ENCODE measurements at places on chromosomes 12 and 14.

GRCh38 chr14:60643463-60644314 is 5.6 kb downstream of the SIX1 start:
- DNase-seq: no peak

DNA sequence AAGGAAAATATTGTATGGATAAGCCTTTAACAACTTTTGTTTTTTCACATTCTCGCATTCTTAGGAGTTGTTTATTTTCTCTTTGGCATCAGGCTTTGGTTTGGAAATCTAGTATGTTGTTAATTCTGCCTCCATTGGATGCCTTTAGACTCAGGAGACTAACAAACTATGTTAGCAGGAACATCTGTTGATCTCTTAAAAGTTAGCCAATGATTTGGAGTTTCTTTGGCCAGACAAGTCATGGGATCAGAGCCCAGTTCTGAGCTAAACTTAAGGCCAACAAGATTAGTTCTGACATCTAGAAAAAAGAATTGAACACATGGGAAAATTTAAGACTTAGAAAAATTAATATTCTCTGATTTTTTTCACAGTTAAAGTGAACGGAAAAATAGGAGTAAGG is 35.3 kb upstream of the STRAP start:
- no peak for DNase-seq

GRCh38 chr12:3871356-3871755 is 1.8 kb downstream of the PARP11 start:
- no peak for DNase-seq

DNA sequence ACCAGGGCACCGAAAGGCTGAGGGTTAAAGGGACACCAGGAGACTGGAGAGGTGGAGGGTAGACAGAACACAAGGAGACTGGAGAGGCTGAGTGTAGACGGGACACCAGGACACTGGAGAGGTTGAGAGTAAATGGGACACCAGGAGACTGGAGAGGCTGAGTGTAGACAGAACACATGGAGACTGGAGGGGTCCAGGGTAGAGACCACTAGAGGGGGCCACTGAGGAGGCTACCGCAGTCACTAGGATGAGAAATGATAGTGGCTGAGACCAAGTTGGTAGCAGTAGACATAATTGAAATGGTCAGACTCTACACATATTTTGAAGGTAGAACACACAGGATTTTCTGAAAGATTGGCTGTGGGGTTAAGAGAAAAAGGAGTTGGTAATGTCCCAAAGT is 68.2 kb downstream of the PAH start:
- DNase-seq: no peak

DNA sequence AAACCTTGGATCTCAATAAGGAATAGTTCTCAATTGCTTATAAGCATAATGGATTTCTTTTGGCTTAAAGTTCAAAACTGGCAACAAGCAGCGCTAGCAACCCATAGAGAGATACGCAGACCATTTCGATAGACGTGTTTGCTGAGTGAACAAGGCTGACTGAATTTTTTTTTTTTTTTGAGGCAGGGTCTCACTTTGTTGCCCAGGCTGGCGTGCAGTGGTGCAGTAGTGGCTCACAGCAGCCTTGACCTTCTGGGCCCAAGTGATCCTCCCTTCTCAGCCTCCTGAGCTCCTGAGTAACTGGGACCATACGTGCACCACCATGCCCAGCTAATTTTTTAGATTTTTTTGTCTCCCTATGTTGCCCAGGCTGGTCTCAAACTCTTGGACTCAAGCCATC is 1.4 kb upstream of the AKAP5 start:
- DNase-seq: no peak

DNA sequence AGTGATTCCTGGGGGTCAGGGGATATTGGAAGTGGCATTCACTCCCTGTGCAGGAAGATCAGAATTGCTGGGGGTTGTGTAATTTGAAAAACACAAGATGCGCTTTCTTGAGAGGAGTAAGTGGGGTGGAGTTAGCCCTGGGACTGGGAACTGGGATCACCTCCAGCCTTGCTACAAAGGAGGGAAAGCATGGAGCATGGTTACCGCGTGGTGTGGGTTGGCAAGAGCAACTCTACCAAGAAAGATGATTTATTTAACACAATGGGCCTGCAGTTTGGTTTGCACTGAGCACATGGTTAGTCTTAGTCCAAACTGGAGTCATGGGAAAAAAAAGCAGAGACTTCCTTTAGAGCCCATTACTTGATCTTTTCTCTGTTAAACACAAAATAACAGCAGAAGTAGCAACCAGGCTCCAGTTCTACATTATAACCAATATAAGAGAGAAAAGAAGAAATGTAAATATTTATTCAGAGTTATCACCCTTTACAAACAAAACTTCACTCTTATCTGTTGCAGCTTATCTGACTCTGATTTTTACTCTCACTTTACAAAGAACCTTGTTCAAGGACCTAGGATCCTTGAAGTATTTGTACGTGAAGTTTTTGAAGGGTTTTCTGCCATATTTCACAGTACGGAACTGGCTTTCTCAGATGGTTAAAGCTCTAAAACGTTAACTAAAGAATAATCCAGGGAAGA is 2.1 kb upstream of the NIN start:
- DNase-seq: no peak

- DNase-seq: no peak
Observed at GRCh38 chr12:88638966-88639760, 58.9 kb upstream of the KITLG start.

- DNase-seq: no peak
Observed at GRCh38 chr12:63066782-63067181, 84.2 kb downstream of the AVPR1A start.

DNA sequence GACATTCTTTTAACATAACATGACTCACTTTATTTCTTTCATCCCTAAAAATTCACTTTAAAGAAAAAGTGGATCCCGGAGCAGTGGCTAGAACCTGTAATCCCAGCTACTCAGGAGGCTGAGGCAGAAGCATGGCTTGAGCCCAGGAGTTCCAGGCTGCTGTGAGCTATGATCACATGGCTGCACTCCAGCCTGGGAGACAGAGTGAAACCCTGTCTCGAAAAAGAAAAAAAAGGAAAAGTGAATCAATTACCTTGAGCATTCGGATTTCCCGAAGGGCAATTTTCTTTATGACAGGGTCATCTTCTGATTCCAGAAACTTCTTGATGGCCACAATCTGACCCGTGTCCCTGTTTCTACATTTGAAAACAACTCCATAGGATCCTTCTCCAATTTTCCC is 1.2 kb downstream of the CDKL1 start:
- no peak for DNase-seq

DNA sequence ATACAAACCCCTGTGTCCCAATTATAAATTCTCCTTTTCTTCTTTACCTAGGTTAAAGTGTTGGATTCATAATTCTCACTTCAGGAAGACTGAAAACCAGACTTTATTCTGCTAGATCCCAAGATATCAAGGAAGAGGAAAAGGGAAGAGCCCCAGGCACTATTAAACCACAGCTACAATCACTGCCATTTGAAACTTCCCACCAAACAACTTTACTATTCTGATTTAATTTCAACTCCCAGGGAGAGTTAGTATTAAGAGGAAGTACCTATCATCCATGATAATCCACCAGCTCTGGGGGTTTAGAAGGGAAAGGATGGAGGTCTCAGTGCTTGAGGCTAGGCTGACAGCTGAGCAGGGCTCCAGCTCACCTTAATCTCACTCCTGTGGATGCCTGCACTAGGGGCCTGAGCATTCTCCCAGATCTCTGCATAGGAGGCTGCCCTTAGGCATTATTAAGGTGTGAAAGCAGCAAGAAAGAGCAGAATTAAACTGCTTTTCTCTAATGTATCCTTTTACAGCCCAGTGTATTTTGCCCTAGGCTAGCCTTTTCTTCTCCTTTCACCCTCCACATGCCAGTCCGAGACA is 52.9 kb downstream of the MYF5 start:
- DNase-seq: no peak

GRCh38 chr12:84638811-84639368 is 273.7 kb downstream of the SLC6A15 start:
- DNase-seq: no peak

DNA sequence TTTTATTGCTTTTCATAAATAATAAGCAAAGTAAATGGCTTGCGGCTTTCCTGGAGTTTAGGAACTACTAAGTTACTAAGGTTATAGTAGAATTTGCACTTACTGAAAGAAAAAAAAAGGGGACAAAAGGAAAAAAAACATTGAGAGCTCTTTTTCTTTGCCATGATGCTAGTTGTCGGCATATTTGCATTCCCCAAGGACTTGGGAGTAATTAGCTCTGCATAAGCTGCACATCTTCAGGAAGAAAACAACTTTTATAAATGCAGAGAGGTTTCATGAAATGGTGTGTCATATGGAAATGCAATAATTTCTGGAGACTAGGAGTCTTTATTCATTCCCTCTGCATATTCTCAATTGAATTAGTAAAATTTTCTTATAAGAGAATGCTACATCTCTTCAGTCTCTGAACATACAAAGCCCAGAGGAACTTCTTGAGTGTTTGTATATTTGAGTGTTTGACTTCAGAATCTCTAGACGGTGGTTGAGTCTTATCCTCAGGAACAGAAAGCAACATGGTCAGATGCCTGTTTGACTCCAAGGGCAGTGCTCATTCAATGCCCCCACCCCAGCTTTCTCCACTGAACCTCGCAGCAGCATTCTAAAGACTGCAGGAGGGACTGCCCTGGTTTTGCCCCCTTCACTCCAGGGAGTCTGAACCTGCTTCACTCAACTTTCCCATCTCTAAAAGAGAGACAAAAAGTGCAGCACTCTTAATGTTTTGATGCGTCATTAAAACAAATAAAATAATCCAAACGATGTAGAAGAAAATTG is 158.9 kb upstream of the EEA1 start:
- no peak for DNase-seq

- DNase-seq: no peak
Observed at GRCh38 chr12:106248312-106248845, 559 bp upstream of the CKAP4 start.

DNA sequence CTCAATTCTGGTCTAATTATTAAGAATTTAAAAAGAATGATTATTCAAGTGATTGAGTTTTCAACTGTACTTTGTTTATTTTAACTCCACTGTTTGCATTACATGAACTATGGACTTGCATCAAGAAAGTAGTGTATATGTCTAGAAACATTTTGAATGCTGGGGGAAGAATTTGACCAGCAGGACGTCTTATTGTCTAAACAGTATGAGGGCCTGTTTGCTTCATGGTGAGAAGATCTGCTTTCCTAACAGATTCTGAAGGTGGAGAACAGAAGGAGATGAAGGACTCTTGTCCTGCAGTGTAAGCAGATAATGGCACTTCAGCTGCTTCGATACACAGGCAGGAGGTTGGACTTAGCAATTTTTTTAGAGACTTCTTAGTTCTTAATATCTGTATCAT is 176.0 kb downstream of the DACT1 start:
- no peak for DNase-seq

DNA sequence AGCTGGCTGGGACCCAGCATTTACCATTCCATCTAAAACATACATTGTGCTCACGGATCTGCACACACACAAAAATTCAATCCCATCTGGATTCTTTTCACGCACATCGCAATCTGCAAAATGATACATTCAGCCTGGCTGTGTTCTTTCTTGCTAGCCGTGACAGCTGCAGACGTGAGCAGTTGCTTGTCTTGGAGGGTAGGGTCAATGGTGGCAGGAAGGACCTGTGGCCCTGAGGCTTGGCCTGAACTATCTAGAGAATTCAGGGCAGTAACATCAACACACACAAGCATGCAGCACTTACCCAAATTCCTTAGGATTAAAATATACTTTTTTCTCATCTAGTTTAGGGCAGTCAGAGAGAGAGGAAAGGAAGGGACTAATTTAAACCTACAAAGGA is 72.0 kb downstream of the DICER1 start:
- DNase-seq: no peak

- no peak for DNase-seq
Observed at GRCh38 chr12:59484575-59484974, 111.3 kb upstream of the SLC16A7 start.

DNA sequence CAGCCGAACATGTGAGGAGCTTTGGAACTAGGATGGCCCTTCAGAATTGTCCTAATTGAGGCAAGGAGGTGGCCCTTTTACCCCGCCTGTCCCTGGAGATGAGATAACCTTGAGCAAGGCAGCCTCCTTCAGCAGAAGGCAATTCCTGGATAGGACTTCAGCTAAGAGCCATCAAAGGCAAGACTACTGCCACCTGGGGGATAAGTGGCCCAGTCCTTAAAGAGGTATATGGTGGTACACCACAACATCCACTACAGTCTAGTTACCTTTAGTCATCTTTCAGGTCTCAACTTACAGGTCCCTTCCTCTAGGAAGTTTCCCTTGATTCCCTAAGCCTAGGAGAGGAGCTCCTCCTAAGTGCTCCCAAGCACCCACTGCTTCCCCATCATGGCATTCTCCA is 204.2 kb upstream of the CDKN3 start:
- DNase-seq: no peak

- no peak for DNase-seq
Observed at GRCh38 chr12:50620978-50621360, 116.2 kb downstream of the DIP2B start.

- DNase-seq: no peak
Observed at GRCh38 chr14:41642367-41642766, 35.7 kb downstream of the LRFN5 start.

DNA sequence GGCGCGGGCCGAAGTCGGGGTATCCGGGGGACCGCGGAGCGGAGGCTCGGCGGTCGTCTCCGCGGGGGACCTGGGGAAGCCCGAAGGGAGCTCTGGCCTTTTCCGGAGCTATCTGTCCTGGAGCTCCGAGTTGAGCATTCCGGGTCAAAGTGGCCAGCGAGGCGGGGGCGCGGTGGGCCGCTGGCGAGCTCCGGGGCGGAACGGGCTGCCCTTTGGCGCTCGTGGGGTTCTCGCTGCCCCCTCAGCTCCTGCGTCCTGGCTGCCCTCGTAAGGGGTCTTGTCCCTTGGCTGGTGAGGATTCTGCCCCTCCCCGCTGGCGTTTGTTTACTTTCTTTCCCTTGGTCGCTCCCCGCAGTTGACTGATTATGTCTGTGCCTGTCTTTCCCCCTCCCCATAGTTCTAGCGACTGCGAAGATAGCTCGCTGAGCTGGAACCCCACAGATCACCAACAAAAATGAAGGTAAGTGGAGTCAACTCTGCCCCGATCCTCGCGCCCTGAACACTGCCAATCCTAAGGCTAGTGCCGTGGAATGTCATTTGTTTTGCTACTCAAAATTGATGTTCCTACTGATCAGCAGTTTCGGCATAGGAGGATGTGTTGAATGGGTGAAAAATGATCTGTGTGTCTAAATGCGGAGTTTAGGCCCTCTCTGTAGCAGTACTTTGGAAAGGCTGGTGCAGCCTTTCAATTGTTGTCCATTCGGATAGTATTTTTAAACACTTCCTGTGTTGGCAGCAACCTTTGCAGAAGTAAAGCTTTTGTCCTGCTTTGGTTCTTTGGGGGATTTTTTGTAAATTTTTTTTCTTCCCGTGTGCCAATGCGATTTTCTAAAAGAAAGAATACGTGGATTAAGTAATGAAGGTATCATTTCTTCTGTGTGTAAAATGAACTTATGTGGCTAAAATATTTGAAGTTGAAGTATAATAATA is 1.3 kb downstream of the ARID4A start:
- no peak for DNase-seq

- DNase-seq: no peak
Observed at GRCh38 chr12:32117316-32117715, 10.7 kb downstream of the BICD1 start.

Data from NCI-H1694 (cell line).